ENCODE measurements at places on chromosomes 1 and 21.

DNA sequence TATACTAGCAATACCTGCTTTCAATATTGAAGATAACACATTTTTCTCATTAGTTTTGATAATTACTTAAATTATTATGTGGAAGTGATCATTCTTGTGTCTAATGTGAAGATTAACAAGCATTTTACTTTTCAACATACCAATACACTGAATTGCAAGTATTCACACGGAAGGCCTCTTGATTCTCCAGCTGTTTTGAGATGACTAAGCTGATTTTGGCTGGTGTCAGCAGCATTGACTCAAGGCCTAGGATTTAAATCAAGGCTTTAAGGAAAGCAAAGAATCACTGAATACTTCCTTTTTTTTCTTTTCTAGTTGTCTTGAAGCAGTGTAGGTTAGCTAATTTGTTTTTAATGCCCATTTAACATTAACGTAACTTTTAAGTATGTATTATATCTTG, 373.7 kb downstream of the SRGAP2C start:
- DNase-seq: peak; percentile 60

DNA sequence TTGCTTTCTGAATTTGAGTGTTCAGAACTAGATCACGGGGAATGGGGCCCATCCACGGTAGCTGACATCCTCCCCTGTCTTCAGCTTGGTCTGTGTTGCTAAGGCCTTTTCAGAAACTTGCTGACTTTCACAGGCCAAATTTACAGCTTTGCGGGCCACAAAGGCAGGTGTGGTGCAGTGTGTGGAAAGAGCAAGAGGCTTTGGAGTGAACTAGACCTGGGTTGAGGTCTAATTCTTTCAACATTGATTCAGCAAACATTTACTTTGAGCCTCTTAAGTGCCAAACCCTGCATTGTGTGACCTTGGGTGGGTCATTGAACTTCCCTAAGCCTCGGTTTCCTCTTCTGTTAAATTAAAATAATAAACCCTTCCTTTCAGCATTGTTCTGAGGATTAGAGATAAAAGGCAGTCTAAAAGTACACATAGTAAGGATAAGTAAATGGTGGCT, 24.3 kb downstream of the STPG1 start:
- DNase-seq: no peak

DNA sequence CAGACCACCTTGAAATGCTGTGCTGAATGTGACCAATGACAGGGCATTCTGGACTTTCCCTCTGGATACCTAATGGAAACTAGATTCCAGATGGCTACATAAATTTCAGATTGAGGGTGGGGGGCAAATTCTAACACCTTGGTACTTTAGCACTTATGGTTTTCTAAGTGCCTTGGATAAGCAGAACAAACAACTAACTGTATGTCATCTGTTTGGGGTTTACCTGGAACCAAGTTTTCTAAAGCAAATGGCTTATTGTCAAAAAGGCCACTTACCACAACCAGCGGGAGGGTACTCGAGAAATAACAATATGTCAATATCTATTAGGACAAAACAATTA, 39.1 kb downstream of the GPR3 start:
- DNase-seq: no peak

DNA sequence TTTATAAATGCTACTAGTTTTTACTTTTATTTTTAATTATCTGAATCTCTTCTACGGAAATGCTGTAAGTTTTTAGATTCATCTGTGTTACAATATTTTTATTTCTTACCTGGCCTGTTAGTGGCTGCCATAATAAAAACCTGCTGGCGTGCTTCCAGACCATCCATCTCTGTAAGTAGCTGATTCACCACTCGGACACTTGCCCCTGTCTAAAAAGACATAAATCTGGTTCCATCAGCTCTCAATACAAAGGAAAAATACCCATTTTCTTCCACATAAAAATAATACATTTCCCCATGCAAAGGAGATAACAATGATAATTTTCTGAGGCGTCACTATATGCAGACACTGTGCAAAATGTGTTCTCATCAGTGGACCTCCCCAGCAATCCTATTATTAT, 62.0 kb downstream of the NVL start:
- peak; percentile 30 for DNase-seq

DNA sequence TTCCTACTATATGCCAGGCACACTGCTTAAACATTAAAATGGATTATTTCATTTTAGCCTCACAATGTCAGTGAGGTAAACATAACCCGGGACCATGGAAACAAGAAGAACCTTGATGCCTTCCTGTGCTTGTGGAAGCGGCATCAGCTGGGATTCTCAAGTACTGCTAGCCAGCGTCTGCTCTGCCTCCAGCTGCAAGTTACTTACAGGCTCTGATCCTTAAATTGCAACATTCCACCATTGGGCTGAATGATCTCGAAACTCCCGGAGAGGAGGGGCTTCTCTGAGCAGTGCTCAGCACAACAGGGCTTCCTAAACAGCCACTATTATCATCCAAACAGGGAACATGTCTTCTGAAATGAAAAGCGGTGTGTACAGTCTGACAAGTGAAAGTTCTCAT, 6.7 kb upstream of the MAN1C1 start:
- no peak for DNase-seq

DNA sequence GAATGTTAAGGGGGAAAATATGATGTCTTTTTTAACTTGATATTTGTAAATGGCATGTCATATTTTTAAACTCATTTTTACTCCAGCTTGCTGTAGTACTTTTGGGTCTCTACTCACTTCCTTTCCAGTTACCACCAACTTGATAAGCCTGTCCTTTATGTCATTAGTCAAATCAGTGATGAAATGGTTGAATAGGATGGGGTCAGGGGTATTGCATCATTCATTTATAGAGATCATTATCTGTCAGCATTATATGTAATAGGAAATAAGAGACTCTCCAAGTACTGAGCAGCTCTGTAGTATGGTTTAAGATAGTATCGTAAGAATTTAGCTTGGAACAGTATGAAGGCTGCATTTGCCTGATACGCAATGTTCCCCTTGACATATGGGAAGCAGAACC, 227.3 kb downstream of the BRINP3 start:
- no peak for DNase-seq
